ENCODE measurements at places on chromosomes 7 and 10.
A peak's percentile ranks its signal among the peaks of the same experiment; 100 is the strongest.

DNA sequence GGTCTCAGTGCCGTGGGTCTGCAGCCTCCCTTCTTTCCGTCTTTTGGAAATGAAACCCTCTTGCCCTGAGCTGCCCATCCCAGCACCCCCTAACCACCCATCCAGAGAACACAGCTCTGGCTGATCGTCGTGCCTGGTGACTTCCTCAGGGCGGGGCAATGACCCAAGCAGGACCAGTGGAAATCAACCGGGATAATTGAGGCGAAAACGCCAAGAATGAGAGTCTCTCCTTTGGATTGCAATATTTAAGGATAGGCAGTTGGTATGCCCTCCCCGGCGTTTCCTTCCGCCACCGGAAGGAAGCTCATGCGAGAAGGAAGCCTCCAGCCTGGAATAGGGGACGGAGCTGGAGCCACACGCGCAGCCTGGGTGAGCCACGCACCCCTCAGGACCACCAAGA, 73.7 kb upstream of the PFKP start:
- DNase-seq, result no peak

DNA sequence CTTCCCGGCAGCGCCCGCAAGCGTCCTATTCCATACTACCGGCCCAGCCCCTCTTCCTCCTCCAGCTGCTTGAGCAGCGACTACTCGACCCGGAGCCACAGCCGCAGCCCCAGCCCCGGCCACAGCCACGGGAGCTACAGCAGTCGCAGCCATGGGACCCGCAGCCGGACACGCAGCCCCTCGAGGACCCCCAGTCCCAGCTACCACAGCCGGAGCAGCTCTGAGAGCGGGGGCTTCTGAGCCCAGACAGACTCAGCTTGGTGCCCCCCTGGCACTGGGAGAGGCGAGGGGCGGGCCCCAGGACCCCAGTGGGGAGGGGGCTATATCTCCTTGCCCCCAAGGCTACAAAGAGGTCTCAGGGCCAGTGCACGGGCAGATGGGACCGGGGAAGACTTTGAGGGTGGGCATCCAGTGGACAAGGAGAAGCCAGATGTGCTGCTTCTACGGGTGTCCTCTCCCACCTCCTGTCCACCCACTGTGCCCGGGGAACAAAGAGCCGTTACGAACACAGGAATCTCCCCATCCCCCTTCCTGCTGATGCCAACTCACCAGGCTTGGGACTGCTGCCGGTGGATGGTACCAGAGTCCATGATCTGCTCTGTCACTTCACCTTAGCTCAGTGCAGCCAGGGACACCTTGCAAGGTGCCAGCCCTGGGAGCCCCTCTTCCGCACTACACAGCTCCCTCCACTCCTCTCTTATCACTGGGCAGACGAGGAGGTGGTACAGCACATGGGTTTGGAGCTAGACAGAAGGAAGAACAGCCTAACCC, 16.7 kb upstream of the HSPB1 start:
- no peak for DNase-seq

DNA sequence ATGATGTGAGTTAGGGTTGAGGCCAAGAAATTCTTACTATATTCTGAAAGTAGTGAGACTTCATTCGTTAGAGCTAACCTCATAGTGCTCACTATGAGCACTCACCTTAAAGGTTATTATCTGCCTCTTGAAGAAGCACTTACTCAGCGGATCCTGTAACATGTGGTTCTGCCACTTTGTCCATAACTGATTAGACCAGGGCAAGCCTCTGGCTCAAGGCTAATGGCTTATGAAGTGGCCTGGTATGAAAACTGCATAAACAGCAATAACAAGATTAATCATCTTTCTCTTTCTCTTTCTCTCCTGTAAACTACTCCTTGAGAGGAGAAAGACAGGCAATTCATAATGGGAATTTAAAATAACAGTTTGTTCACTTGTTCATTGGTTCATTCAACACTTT, 82.8 kb downstream of the MAPK8 start:
- no peak for DNase-seq

GRCh38 chr7:28885771-28886170, 72.4 kb downstream of the TRIL start:
- no peak for DNase-seq

GRCh38 chr7:78420001-78420400, 621.4 kb downstream of the PHTF2 start:
- no peak for DNase-seq

- DNase-seq, result peak; percentile 44
These were observed 21.8 kb upstream of the INPP5F start for GRCh38 chr10:119703903-119704508.

DNA sequence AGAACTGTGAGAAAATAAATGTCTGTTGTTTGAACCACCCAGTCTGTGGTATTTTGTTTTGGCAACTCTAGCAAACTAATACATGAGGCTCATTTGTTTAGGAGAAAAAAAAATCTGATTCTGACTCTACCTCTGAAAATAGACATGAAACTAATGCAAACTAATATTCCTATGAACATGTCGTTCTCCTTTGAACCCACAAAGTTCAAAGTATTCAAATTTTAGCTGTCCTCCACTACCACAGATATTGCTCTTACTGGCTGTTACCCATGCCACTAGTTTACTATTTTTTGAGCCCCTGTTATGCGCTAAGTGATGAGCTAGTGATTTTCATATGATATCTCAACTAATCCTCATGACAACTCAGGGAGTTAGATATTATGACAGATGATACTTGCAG, 58.8 kb upstream of the ZNF804B start:
- DNase-seq, result no peak

DNA sequence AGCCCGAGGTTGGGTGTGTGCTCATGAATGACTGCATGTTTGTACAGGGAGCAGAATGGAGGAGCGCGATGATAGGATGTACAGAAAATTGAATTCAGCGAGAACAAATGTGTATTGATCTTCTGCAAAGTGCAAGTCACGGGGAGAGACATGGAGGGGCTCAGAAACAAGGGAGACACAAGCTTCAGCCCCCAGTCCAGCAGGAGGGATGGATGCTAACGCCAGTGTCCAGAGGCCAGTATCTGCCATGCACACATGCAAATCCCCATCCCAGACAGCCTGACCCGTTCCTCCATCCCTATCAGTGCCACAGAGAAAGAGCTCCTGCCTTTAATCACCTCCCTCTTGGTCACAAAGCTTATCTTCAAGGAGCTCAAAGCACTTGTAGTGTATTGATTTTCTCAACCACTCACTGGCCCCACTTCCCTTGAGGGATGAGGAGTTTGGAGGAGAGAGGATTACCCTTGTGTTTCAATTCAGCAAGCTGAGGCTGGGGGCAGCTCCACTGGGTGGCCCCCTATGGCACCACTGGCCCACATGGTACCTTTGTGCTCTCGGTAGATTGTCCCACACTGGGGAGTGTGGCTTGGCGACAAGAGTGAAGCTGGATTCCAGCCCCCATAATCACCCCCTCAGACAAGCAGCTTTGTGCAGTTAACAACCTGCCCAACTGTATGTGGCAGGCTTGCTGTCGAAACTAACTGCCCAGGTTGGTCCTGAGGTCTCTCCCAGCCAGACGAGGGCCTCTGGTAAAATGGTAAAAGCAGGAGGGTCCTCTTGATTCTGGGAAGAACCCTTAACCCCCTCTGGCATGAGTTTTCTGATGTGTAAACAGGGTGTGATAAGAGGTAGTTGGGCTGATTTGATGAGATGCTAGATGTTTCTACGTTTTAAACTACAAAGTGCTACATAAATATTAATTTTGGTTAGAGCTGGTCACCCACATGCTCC, 151.6 kb upstream of the UNC5B start:
- DNase-seq, result no peak

- DNase-seq, result no peak
These were observed 23.7 kb downstream of the PARP12 start for GRCh38 chr7:140039066-140039465.

- no peak for DNase-seq
These were observed 712.1 kb downstream of the PARD3 start for GRCh38 chr10:34102893-34103506.

DNA sequence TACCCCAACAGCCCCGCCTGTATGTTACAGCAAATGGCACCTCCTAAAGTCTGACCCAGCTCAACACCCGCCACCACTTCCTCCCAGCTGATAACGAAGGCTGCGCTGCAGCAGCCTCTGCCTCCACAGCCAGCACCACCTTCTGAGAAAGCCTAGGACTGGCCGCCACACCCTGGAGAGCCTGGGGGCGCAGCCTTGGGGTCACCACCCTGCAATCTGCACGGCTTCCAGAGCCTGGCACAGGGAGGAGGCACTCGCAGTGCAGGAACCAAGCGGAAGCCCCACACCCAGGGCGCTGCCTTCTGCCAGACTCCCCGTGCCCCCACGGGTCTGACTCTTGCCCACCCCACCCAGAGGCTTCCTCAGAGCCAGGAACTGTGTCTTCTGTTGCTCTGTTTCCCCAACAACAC, 112.5 kb downstream of the MAD1L1 start:
- DNase-seq, result peak; percentile 58

GRCh38 chr10:121519901-121520493, 78.2 kb downstream of the FGFR2 start:
- no peak for DNase-seq

DNA sequence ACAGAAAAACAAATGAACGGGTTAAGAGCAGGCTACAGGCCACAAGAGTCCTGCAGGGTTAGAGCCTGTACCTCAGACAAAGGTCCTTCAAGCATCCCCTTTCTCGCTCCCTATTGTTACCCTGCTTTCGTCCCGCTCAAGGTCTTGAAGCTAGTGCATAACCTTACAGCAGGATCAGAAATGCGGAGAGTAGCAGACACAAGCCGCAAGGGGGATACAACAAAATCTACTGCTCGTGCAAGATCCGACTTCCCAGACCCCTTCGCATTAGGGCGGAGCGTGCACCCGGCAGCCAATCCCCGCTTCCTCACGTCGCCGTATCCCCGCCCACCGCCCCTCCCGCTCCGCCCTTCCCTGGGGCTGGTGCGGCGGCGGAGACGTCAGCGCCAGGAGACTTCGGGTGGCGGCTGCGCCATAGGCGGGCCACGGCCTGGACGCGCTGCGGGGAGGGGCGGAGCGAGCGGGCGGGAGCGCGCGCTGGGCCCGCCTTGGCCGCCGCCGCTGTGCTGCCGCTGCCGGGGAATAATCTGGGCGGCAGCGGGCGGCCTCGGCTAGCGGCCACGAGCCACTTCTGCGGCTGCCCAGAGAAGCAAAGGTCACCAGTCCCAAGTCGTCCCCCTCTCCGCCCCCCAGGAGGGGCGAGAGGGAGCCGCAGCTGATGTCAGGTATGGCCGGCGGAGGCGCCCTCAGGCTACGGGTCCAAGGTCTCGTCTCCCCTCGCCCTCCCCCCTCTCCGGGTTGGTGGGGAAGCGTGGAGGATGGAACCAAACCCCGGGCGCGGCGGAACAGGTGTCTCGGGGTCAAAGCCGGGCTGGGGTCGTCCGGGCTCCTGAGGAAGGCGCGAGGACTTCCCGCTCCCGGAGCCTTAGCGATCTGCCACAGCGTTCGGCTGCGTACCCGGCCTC, at the start of gene C1GALT1:
Gene C1GALT1 (plus strand): TSS at position 389 of the 905 bp plus-strand sequence. CDS start 51,776 bp downstream, outside the sequence.
- DNase-seq, result peak; percentile 97

GRCh38 chr7:134056816-134057215, 70.3 kb upstream of the LRGUK start:
- DNase-seq, result no peak

GRCh38 chr10:32408690-32409089, 37.2 kb upstream of the CCDC7 start:
- no peak for DNase-seq

DNA sequence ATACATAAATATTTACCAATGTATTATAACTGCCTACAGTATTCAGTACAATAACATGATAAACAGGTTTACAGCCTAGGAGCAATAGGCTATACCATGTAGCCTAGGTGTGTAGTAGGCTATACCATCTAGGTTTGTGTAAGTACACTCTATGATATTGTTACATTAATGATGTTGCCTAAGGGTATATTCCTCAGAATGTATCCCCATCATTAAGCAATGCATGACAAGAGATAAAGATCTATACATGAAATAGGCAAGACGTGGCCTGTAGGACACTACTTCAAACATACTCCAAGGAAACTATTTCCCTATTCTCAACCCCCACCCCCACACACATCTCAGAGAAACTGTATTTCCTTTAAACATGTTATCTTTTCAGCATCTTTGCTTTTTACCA, 15.3 kb upstream of the ADAM22 start:
- DNase-seq, result no peak

GRCh38 chr10:93757801-93758507, at the start of gene LGI1:
LGI1 (plus strand) TSS chr10:93757936; CDS start chr10:93758145, 209 bp downstream.
- DNase-seq, result no peak

GRCh38 chr10:9243941-9244411, 1189.5 kb downstream of the GATA3 start:
- DNase-seq, result no peak

DNA sequence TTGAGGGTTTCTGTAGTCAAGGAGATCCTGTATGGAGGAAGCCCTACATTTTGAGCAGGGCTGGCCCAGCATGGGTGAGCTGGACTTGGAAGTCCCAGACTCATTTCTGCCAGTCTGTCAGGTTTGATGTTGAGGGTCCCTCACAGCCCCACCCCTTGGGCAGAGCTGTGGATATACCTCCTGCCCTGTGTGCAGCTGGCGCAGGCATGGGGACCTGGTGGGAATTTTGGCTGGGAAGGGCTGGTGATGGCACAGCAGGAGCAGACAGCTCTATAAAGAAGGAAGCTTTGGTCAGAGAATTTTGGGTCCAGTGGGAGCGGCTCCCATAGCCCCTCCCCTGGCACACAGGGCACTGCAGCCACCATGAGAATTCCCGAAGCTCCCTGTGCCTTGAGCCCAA, 482.6 kb downstream of the RPS24 start:
- no peak for DNase-seq

DNA sequence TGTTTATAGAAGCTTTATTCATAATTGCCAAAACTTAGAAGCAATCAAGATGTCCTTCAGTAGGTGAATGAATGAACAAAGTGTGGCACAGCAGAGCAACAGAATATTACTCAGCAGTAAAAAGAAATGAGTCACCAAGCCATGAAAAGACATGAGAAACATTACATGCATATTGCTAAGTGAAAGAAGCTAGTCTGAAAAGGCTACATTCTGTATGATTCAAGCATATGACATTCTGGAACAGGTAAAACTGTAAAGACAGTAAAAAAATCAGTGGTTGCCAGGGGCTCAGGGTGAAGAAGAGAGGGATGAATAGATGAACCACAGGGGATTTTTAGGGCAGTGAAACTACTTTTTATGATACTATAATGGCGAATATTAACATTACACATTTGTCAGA, 80.9 kb upstream of the APBB1IP start:
- DNase-seq, result no peak

DNA sequence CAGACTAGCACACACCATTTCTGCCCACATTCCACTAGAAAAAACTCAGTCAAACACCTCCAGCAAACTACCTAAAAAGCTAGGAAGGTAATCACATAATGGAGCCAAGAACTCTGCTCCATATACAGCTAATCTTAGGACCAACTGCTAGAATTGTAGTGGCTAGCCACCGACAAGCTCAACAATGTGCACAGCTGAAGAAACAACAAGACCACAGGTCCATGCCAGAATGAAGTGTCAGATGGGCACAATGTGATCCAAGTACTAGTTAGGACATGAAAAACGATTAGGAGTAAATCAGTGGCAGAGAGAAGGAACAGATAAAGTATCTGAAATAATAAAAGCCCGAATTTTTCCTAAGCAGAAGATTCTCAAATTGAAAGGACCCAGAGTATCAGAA, 38.6 kb downstream of the TMEM106B start:
- DNase-seq, result no peak
